ENCODE measurements at places on chromosomes 3 and 15.

- no peak for DNase-seq
These were observed 858.5 kb upstream of the CFAP20DC start for GRCh38 chr3:59908280-59908679.

DNA sequence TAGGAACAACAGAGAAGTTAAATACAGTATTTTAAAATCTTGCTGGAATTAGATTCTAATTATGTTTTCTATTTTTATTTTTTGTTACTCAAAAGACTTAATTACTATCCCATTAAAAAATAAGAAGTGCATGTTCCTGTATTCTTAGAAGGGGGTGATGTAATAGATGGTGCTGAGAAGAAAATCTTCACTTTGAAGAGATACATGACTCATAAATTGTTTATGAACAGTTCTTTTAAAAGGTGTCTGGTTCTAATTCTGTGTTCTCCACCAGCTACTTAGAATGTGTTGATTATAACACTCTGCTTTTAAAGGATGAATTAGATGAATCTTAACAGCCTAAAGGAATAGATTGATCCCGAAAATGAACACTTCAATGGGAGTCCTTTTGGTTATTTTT lies 8.2 kb downstream of the RCN2 start:
- DNase-seq = no peak

- DNase-seq = no peak
These were observed 1.2 kb upstream of the C3orf70 start for GRCh38 chr3:185153861-185154629.

DNA sequence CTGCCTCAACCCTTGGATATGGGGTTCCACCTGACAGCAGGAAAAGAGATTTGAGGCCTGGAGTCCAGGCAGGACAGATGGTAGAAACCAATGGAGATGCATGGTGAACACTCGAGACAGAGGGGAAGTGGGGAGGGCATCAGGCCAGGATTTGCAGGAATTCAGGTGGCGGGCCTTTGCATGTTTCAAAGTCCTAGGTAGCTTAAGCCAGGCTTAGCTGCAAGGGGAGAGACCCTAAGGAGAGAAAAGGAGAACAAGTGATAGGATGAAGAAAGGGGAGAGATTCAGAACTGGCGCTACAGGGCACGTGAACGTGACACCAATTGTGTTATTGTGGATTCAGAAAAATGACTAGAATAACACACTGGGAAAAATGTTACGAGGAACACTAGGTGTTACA lies 182.6 kb downstream of the PDZRN3 start:
- DNase-seq = no peak

GRCh38 chr15:64112904-64113303 lies 17.1 kb downstream of the SNX1 start:
- peak; percentile 65 for DNase-seq

GRCh38 chr3:72393455-72393854 lies 454.8 kb downstream of the SHQ1 start:
- DNase-seq = no peak

GRCh38 chr3:30259730-30260129 lies 346.7 kb upstream of the TGFBR2 start:
- DNase-seq = no peak

GRCh38 chr3:2446146-2446545 lies 347.5 kb downstream of the CNTN4 start:
- DNase-seq = no peak

- no peak for DNase-seq
These were observed 131.4 kb upstream of the UBE2E2 start for GRCh38 chr3:23071758-23072157.

DNA sequence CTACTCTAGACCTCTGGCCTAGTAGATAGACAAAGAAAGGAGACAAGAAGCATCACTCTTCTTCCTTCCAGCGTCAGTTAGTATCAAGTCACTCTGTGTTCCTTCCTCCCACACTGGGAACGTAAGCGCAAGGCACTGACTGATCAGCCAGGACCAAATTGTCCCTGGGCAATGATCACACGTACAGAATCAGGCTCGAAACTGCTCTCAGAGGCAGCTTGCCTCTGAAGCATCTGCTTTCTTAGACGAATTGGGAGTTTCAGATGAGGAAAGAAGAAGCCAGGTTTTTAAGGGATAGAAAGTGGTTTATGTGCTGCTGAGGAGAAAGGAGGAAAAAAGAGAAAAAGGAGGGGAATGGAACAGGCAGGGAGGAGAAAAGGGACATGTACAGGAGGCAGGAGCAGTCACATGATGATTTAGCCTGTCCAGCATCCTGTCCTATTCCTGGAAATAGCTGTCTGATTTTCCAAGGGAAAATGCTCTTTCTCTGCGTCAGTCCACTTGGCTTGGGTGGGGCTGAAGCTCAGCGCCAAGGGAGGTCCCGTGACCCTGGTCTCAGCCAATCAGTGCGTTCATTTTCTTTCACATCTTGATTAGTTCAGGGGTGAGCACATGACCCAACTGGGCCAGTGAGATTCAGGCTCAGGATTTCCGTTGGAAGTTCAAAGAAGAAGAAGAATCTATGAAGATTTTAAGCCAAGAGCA lies 102.0 kb upstream of the PRICKLE2 start:
- no peak for DNase-seq

GRCh38 chr3:187628169-187628568 lies 42.0 kb downstream of the SST start:
- DNase-seq = no peak

- no peak for DNase-seq
These were observed 426.6 kb upstream of the THBS1 start for GRCh38 chr15:39154227-39154638.

- DNase-seq = no peak
These were observed 17.7 kb downstream of the RBP1 start for GRCh38 chr3:139521816-139522215.

- no peak for DNase-seq
These were observed 72.4 kb downstream of the TBC1D2B start for GRCh38 chr15:78004919-78005634.

DNA sequence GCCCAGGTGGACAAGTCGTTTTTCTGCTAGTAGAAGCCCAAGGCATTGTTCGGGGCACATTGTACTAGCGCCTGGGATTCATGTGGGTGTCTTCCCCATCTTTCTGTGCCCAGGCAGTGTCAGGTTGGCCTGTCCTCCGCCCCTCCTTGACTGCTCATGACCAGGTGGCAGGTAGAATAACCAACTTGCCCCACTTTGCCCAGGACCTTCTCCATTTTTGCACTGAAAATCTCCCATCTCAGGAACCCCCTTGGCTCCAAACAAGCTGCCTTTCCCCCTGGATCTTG lies 33.9 kb downstream of the PLA2G4D start:
- no peak for DNase-seq

DNA sequence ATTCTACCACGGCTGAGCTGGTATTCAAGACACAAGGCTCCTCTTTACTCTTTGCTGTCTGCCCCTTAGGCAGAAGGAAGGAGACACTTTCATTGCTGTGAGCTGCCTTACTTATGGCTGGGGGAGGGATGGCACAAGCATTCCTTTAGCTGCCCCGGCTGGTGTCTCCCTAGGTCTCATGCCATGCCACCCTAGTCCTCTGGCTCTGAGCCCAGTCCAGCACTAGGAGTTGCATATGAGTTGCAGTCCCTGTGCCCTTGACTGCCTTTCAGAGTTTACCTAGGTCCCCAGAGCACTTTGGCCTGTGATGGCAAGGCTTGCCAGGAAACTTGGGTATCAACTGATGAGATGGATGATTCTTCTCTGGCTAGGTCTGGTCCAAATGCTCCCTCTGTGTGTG lies 296.4 kb downstream of the RBMS3 start:
- DNase-seq = no peak

- peak; percentile 87 for DNase-seq
These were observed 8.6 kb downstream of the FBXL22 start for GRCh38 chr15:63605816-63606215.

- DNase-seq = peak; percentile 18
These were observed 99.9 kb downstream of the ADAMTS17 start for GRCh38 chr15:100241572-100242482.

GRCh38 chr15:98781838-98782237 lies 133.5 kb downstream of the IGF1R start:
- no peak for DNase-seq

- DNase-seq = peak; percentile 81
These were observed 6.5 kb upstream of the DNASE1L3 start for GRCh38 chr3:58217209-58217811.

- no peak for DNase-seq
These were observed 61.7 kb downstream of the B3GALNT1 start for GRCh38 chr3:161043336-161044035.

DNA sequence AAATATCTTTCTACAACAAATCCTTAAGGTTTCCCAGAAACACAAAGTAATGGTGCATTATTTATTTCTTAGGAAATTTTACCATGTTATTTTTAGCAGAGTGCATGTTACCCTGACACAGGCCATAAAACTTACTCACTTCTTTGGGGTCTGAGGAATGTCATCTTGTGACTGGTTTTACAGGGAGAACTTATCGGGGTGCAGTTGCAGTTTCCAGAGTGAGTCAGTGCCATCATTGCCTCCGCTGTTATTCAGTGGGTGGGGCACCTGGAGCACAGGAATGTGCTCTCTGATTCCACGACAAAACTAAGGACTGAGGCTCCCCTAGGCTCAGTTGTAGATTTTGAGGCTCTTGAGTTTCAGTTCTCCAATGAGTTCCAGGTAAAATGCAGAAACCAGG lies 11.1 kb upstream of the GREM1 start:
- DNase-seq = no peak

- peak; percentile 79 for DNase-seq
These were observed 3.2 kb upstream of the ATP13A3 start for GRCh38 chr3:194489736-194490612.

- no peak for DNase-seq
These were observed 119.2 kb downstream of the CORO2B start for GRCh38 chr15:68697711-68698690.

GRCh38 chr3:76679541-76679940 lies 360.4 kb upstream of the ROBO2 start:
- no peak for DNase-seq

DNA sequence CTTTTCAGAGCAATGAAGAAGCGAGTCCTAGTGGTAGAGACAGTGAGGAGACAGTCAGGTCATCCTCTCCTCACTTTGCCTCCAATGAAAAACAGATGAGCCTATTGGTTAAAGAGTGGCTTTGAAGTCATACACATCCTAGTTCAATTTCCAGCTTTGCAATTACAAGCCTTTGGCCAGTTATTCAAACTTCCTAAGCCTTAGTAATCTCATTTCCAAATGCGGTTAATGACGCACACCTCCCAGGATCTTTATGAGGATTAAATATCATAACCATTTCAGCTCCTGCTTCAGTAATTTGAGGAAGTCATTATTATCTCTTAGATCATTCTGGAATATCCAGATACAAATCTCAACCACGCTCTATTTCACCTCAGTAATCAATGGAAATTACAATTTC lies 10.0 kb upstream of the ST6GAL1 start:
- no peak for DNase-seq

DNA sequence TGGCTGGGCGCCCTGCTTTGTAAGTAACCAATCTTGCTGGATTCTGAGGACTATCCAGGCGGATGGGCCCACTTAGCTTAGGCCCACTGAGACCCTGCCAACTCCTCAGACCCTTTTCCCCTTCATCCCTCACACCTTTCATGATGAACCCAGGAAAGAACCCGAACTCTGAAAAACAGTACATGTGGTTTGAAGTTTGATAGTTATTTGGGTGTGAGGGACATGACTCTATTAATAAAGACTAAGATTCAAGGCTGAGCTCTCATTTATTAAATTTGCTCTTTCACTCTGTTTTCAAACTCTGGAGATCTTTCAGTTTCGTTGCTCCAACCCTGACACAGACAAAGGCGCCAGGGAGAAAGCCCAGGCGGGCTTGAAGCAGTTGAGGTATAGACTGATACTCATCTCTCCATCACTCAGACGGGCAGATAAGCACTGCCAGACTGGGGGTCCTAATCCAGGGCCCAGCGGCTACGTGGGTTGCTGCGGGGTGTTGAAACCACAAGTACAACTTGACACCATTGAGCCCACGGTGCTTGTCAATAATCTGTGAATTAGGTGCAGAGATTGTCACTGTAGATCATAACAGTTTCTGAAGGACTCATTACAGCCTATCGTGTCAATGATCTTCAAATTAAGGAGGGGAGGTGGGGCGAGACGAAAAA lies 7.2 kb upstream of the SOX2 start:
- no peak for DNase-seq

Measured in activated CD4-positive, alpha-beta T cell treated with anti-CD3 and anti-CD28 coated beads, Interleukin-10, Interleukin-2, amounts not matched to agents 100 ng/mL and 50 ng/mL, durations not matched to agents 16 hours and 8 hours (primary cell).